Stimulated activated CD8-positive, alpha-beta memory T cell treated with anti-CD3 and anti-CD28 coated beads, Interleukin-7, amount 100 ng/mL, for 1 hour (primary cell): ENCODE measurements at places on chromosomes 6 and 20.

DNA sequence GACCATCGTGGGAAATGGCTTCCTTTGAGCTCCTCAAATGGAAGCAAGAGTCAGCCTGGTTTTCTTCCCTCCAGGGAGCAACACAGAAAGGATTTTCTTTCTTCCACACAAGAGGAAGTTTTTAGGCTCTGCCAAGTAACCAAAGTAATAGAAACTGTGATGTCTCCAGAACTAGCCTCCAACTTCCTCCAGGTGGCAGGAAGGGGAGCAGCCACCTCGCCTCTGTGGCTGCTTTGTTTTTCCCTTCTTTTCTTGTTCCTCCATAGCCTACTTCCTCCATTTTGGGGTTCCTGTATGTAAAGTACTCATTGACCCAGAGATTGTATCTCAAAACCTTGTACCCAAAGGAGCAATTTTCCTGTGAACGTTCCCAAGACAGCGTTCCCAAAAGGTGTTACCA lies 32.7 kb upstream of the CCR6 start:
- DNase-seq: no peak

- no peak for DNase-seq
Measured at GRCh38 chr6:105177556-105177955, 2.3 kb downstream of the POPDC3 start.

DNA sequence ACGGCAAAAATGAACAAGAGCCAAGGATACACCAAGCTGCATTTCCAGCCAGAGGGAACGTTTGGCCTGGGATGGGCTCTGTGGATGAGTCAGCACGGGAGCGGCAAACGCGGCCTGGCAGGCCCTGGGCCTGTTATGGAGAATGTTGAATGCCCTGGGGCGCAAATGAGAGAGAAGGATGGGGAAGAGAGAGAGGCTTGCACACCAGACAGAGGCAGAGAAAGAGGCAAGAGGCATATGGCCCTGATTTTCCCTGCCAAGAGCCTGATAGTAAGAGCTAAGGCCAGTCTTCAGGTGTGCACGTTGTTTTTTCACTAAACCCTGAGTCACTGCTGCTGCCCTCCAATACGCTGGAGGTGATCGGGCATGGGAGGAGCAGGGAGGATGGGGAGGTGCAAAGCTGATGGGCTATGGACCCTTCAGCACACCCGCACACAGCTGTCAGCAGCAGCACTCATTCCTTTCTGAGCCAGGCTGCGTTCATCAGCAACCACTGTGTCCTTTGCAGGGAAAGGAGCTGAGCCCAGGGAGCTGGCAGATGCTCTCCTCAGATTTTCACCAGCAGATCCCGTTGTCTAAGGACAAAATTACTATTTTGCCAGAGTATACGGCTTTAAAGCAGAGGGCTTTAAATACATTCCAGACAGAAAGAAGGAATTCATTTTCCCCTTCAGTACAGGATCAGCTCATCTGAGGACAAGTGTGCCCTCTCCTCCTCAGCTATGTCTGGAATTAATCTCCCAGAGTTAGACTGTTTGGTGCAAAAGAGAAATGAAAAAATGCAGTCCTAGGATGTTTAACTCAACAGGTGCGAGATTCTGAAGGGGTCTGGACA lies 61.7 kb upstream of the SLC22A23 start:
- DNase-seq: no peak

- no peak for DNase-seq
Measured at GRCh38 chr20:35729836-35730582, 12.1 kb downstream of the RBM39 start.

GRCh38 chr6:89267918-89268317 lies 47.2 kb downstream of the GABRR2 start:
- DNase-seq: no peak

- no peak for DNase-seq
Measured at GRCh38 chr6:156809034-156809433, 31.9 kb downstream of the ARID1B start.

GRCh38 chr6:12720310-12720709 lies 3.7 kb downstream of the PHACTR1 start:
- no peak for DNase-seq

DNA sequence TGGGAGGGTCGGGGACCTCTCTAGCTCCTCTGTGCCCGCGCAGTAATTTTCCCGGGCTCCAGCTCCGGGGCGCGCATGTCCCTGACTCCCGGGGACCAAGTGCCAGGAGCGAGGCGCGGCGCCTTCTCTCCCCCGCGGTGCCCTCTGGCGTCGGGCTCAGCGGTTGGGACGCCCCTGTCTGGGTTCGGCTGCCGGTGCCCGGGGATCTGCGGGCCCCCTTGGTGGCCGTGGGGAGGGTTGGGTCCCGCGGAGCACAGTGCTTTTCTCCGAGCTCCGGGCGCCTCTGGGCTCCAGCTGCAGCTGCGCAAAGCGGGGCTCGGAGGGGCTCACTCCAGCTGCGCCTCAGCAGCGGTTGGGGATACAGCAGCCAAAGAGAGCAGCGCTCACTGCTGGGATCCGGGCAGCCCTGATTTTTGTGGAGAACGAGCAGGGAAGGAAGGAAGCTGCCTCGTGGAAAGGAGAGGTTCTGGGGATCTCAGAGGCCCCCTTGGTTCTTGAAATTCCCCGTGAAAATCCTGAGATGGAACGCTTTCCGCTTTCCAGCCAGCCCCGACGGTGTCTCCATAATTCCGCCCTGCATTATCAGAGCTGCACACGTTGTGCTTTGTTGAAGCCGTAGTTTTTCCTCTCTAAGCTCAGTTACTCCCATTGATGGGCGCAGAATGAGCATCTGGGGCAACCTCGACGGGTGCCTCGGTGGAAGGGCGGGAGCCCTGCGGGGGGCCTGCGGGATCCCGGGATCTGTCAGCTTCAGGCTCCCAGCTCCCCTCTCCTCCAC lies 861 bp downstream of the PPP1R14C start:
- DNase-seq: no peak

GRCh38 chr6:42808492-42809483 lies 26.9 kb downstream of the BICRAL start:
- no peak for DNase-seq

DNA sequence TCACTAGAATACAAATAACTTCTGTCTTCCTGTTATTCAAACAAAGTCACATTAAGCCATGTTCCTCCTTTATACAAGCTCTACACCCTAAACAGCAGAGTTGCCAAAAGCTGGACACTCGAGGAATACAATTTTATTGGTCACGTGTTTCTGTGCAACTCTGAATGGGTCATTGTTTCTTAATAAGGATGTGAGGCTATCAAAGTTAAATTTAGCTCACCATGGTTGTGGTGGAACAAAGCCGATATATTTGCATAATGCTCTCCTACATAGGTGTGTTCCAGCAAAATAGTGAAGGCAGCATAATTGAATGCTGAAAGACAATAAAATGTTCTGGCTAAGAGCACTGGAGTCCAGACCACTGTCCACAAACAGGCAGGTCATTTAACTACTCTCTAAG lies 36.9 kb upstream of the CD2AP start:
- DNase-seq: no peak

DNA sequence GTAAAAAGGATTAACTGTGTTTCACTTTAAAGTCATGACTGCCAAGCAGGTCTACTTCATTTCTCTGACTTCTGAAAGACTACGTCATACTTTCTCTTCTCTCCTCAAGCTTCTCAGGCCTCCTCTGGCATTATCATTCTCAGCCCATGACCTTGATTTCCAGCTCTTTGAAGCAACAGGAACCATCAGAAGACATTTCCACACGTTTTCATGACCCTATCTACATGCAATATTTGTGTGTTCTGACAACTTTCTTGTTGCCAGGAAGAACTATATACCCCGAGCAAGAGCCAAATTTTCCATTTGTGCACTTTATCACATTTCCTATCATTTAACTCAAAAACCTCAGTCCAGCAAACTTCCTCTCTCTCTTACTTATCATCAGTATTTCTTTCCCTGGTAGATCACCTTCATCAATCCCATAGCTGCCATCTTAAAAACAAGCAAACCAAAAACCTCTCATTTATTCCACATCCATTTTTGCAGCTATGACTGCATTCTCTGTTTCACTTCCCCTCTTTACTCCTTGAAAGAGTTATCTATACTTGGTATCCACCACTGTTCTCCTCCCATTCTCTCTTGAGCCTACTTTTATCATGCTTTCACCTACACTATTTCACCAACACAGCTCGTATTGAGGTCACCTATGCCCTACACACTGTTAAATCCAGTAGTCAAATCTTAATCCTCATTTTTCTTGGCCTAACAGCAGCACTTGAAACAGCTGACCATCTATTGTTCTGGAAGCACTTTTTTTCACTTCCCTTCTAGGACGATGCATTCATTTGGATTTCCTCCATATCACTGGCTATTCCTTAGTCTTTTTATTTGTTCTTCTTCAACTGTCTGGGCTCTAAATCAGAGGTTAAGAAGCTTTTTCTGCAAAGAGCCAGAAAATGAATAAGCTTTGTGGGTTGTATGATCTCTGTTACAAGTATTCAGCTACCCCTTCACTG lies 47.1 kb downstream of the STX7 start:
- DNase-seq: no peak

DNA sequence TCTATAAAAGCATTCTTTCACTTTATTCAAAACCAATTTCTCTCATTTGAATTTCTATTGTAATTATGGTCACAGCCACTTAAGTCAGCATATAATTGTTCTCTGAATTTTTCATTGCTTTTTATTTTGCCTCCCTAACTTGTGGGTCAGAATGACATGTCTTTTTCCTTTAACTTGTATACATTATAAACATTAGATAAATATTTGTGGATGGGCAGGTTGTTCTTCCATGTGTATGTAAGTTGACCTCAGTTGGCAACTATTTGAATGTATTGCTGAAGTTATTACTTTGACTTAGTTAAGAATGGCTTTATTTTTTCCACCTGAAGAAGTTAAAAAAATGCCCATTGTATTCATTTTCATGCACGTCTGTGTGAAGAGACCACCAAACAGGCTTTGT lies 83.0 kb upstream of the MAP3K7 start:
- no peak for DNase-seq

GRCh38 chr6:28005152-28005890 lies 48.3 kb downstream of the OR2B6 start:
- DNase-seq: no peak

DNA sequence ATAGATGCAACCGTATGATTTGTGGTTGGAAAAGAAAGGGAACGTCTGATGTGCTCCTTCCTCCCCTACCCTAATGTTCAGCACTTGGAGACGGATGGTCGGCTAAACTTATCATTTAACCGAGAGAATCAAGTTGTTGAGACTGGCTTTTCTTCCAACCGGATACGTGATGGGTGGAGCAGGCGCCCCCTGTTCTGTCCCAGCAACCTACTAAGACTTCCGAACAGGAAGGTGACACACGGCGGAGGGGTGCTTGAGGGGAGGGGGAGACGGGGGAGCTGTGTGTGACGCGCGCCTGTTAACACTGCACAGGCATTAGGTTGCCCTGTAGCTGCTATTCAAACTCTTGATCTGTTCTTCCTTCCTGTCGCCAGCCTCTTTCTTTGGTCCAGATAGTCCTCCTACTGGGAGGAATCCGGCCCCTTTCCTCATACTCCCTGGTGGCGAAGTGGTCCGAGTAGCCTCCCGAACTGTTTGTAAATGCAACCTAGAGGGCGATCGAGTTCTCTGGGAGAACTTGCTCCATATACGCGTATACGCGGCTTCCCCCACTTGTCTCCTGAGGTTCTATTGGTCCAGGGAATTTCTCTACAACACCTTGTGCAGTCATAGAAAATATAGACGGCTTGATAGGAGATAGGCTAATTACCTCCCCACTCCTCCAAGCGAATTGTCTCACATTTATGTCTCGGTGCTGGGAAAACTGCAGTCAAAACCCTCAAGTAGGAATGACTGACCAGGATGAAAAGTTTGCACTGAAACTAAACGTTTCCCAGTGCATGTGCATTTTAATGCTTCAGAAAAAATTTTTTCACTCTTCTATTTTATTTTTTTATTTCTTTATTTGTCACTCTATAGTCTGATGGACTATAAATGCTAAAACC lies 126.0 kb upstream of the SLC2A12 start:
- DNase-seq: peak; percentile 60

GRCh38 chr6:69280858-69281257 lies 516.0 kb downstream of the LMBRD1 start:
- DNase-seq: no peak

GRCh38 chr6:157150076-157150475 lies 173.2 kb downstream of the TMEM242 start:
- DNase-seq: no peak

DNA sequence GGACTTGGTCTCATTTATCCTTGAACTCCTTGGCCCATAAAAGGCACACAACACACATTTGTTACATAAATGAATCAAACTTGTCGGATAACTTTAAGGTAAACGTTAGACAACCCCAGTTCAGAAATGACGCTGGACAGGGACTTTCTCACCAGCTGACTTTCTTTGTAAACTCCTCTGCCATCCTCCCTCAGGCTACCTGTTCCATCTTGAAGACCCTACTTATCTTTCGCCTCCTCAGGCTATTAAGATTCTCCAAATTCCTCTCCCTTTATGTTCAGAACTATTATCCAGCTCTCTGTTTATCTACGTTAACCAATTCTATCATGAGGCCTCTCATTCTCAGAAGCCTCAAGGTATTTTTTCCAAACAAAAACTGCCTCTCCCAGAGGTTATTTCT lies 47.7 kb upstream of the KIF16B start:
- no peak for DNase-seq

DNA sequence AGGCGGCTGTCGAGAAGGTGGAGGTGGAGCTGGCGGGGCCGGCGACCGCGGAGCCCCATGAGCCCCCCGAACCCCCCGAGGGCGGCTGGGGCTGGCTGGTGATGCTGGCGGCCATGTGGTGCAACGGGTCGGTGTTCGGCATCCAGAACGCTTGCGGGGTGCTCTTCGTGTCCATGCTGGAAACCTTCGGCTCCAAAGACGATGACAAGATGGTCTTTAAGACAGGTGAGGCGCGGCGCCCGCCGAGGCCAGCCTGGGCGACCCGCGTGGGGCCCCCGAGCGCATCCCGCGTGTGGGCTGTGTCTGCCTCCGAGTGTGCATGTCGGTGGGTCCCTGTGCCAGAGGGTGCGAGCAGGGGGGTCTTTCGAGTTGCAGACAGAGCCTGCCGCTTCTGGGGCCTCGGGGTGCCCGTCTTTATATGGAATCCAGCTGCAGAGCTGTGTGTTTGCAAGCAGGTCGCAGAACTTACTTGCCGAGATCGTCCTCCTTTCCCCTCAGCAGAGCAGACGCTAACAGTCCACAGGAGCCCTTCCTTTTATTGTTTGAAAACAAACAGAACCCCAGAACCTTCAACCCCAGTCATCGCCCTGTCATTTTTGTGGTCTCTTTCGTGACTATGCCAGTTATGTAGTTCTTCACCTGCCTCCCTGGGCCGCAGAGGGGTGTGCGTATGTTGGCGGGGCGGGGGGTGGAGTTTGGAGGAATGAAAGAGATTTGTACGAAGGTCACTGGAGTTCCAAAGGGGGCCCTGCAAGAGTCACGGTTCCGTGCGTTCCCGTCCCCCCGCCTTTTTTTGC lies 766 bp downstream of the SLC16A10 start:
- DNase-seq: no peak
